ENCODE measurements at places on chromosomes 5 and 9. TPM values are rescaled to one million over a fixed set of nuclear protein-coding genes. Genes with fewer than 3 reads are reported as not detected.

DIMT1 gene
- 34.5 TPM for total RNA-seq

DDX4 gene
- total RNA-seq: not detected

ICE1 gene
- 35.1 TPM for total RNA-seq

PCDHGA7 gene
- total RNA-seq: 0.32 TPM

PCDHB6 gene
- total RNA-seq: 0.64 TPM

GAS1 gene
- total RNA-seq: 24.6 TPM

OBP2B gene
- total RNA-seq: not detected

CAMK2A gene
- 0.59 TPM for total RNA-seq

RNF180 gene
- total RNA-seq: 5.0 TPM

PCDHA9 gene
- total RNA-seq: 1.4 TPM

DRD1 gene
- total RNA-seq: not detected

TAF11L5 gene
- total RNA-seq: not detected

KIAA0825 gene
- total RNA-seq: 3.5 TPM

DNA sequence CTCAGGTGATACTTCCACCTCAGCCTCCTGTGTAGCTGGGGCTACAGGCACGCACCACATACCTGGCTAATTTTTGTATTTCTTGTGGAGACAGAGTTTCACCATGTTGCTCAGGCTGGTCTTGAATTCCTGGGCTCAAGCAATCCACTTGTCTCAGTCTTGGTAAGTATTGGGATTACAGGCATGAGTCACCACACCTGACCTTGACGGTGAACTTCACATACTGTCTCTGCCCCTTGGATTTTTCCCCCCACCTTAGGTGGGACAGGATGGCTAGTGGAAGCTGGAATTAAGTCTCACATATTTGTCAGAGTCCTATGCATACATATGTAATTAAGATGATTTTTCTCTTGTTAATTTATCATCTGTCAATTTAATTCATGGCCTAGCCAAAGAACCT lies 20.9 kb upstream of the RFK start:
- DNase-seq: no peak

GRCh38 chr5:50990296-50990924 lies 324.0 kb downstream of the PARP8 start:
- no peak for DNase-seq

- DNase-seq: no peak
These were observed 4.9 kb upstream of the GAPT start for GRCh38 chr5:58486290-58486689.

DNA sequence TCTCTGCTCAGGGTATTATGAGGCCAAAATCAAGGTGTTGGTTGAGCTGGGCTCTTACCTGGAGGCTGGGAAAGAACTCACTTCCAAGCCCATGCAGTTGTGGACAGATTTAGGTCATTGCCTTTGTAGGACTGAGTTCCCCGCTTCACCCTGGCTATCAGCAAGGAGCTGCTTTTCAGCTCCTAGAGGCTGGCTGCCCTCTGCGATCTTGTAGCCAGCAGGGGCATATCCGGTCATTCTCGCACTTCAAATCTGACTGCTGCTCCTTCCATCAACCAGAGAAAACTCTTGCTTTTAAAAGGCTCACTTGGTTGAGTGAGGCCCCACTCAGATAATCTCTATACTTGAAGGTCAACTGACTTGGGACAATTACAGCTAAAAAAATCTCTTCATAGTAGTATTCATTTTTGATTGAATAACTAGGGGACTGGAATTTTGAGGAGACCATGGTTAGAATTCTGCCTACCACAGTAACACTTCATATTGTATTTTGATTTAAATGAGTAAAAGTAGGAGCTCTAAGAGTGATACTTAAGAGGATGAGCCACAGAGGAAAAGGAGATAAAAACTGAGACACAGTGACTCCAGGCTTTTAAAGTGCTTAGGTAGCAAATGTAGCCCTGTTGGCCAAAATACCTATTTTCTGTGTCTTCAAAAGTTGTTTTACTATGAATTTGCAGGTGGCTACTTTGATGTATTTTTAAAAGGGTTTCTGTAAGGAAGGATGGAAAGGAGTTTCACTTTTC lies 137.4 kb downstream of the CD180 start:
- DNase-seq: no peak

- DNase-seq: no peak
These were observed 14.7 kb downstream of the TRMO start for GRCh38 chr9:97907632-97908031.

GRCh38 chr9:29714860-29715259 lies 2141.6 kb upstream of the C9orf72 start:
- DNase-seq: no peak

DNA sequence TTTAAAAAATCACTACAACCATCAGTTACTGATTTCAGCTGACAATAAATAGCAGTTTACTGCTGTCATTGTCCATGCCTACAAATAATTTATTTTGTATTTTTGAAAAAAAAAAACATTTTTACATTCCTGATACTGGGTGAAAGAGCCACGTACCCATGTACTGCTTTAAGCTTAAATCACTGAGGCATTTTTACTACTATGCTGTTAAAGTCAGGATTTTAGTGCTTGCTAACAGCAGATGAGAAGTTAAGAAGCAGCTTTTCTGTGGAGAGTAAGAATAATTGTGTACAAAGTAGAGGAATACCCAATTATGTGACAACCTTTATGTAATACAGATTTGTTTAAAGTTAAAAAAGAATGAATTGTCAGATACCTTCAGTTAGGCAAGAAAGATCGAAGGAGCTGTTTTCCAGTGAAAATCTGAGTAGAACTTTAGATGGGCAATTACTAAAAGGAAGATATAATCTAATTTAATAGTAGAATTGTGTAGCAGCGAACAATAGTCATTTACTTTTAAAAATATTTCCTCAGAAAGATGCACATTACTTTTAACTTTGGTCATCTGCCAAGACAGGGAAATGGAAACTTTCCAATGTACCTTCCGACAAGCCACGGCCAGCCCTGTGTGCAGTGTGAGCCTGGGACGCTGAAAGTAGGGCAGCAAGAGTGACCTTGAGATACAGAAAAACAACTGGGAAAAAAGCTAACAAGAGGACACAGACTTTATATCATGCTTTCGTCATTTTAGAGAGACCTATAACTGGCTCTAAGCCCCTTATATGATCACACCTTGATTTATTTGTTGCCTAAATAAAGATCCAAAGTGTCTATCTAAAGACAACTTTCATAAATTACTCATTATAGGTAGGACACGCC lies 39.9 kb downstream of the RHOBTB3 start:
- no peak for DNase-seq

- DNase-seq: no peak
These were observed 1094.9 kb downstream of the MAT2B start for GRCh38 chr5:164600274-164600673.

GRCh38 chr5:148229840-148230239 lies 8.5 kb upstream of the MARCOL start:
- DNase-seq: no peak

DNA sequence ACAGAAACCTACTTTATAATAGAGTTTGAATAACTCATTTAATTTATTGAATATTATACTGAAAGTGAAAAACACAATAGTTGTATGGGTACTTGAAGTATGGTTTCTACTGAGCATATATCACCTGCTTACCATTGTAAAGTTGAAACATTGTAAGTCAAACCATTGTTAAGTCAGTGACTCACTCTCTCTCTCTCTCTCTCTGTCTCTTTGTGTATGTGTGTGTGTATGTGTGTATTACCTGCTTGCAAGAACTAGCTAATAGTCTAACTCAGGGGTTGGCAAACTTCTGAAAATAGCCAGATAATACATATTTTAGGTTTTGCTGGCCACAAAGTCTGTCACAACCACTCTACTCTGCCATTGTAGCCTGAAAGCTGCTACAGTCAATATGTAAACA lies 564.3 kb upstream of the ZNF608 start:
- no peak for DNase-seq

- DNase-seq: no peak
These were observed at the start of gene DMRT1 for GRCh38 chr9:841371-842209. DMRT1 (plus strand) TSS chr9:841697; CDS start chr9:841839, 142 bp downstream.

GRCh38 chr5:169168280-169168679 lies 132.7 kb downstream of the SLIT3 start:
- no peak for DNase-seq

DNA sequence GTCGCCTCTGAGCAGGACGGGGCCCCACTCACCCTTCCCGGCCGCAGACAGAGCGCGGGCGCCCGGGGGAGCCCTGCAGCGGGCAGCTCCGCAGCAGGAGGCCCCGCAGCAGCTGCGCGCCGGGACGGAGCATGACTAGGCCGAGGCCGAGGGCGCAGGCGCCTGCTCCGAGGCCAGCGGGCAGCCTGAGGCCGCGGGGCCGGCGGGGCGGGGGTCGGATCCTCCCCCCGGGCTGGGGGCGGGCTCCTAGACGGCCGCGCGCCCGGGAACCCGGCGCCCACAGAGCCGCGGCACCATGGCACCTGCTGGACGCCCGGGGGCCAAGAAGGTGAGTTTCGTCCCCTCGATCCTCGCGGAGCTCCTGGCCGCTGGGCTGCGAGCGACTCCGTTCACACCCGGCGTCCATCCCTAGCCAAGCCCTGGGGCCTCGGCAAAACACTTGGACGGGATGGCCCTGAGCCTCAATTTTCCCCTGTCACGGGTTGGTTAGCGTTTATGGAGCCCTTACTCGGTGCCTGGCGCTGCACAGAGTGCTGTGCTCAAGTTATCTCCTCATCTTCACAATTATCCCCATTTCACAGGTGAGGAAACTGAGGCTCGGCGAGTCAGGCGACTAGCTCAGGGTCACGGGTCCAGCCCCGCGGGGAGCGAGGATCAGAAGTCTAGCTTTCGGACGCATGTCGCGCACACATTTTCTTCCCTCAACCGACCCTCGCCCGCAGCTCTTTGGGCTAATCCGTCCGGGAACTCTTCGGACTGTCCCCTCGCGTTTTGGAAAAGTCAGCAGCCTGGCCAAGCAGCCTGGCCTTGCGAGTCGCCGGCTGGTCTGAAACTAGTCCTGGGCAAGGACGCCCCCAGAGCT lies at the start of the genes BHMT2 and DMGDH:
Gene BHMT2, plus strand, starts transcription at position 280 of the 862 bp plus-strand sequence. Its CDS starts 16 bp downstream, at position 296.
Gene DMGDH, minus strand, starts transcription at position 187 of the 862 bp plus-strand sequence. Its CDS starts 54 bp downstream, at position 133.
- no peak for DNase-seq

GRCh38 chr5:38518341-38518740 lies 38.1 kb downstream of the LIFR start:
- no peak for DNase-seq

GRCh38 chr5:136145030-136145429 lies 12.4 kb downstream of the SMAD5 start:
- no peak for DNase-seq

DNA sequence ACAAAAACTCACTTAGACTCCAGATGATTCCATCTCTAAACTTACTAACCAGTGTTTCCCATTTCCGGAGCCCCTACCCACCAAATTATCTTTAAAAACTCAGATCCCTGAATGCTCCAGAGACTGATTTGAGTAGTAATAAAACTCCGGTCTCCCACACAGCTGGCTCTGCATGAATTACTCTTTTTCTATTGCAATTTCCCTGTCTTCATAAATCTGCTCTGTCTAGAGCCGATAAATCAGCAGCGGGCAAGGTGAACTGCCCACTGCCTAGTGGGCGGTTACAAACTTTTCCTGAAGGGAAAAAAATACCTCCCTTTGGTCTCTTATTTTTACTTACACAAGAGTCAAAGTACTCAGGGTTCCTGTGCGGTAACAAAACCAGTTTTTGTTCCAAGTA lies 624.4 kb upstream of the RORB start:
- DNase-seq: no peak

GRCh38 chr9:16120727-16121126 lies 567.9 kb downstream of the CCDC171 start:
- no peak for DNase-seq

- DNase-seq: no peak
These were observed 5.9 kb downstream of the FAM78A start for GRCh38 chr9:131270171-131271015.

DNA sequence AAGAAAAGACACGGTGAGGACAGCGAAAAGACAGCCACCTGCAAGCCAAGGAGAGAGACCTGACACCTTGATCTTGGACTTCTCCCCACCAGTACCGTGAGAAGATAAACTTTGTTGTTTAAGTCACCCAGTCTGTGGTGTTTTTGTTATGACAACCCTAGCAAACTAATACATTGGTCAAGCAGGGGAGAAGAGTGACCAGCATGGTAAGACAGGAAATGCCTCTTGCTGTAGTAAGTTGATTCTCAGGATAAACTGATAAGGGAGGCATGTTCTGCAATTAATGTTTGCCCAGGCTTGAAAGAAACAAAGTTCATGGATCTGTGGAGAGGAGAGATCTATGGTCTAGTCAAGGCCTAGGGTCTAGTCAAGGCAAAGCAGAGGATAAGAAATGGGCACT lies 801.2 kb downstream of the MAT2B start:
- no peak for DNase-seq

- no peak for DNase-seq
These were observed 61.5 kb downstream of the ARSB start for GRCh38 chr5:78923622-78923970.

GRCh38 chr9:21554813-21555212 lies 72.7 kb upstream of the IFNE start:
- no peak for DNase-seq

DNA sequence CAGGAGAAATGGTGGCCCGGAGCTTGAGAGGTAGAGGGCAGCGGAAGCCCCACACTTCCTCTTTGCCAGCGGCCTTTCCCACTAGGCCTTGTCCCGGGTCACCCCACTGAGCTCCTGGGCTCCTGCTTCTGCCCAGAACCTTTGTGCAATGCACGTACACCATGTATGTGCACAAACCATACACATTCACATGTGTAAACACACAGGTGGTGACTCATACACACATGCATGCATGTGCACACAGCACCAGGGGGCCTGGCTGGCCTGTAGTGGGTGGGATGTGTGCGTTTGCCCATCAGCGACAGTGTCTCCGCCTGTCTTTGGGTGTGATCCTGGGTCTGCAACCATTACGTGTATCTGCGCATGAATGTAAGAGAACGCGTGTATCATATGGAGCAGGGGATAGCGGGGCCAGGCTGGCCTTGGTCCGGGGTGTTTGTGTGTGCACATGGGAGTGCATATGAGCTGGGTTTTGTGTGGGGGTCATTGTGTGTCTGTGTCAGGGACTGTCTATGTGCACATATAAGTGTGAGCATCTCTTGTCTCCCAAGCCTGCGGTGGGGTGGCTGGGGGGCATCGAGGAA lies 43.7 kb downstream of the PSD2 start:
- no peak for DNase-seq

DNA sequence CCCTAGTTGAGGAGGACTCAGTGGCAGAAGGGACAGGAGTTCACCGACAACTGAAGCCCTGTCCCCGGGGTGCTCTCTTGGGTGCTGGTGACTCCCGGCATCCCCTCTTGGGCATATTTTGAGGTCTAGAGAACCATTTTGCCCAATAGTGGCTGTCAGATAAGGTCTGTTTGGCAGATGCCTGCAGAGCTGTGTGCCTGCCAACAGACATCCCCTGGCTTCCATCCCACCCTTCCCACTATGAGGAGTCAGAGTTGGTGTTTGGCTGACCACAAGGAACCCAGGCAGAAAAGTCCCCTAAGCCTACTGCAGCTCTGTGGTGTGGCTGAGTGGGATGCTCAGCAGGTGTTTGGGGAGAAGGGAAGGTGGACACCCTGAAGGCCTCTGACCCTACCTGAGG lies 207.0 kb downstream of the AUH start:
- no peak for DNase-seq

GRCh38 chr5:74240783-74241750 lies 399.5 kb downstream of the ENC1 start:
- no peak for DNase-seq

DNA sequence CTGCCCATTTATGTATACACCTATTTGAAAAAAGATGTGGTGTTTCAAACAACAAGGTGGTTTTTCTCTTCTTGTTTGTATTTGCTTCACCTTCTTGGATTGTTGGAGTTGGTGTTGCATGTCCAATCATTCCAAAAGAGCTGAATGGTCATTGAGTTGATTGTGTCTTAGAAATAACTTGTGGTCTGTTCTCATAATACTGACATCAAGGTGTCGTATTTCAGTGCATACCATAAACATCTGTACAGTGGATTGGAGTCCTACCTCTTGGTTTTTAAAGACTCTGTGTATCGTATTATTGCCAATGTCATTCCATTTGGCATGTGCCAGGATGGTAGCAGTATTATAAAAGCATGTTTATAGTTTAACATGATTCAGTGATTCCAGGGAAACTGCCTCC lies 73.2 kb downstream of the TRIO start:
- no peak for DNase-seq

All from neural crest cell (in vitro differentiated cells).